ENCODE measurements at places on chromosomes 2 and 18. TPM values are rescaled to one million over a fixed set of nuclear protein-coding genes. Genes with fewer than 3 reads are reported as not detected.

The ZBTB7C gene
- 0.53 TPM for total RNA-seq

The ALLC gene
- total RNA-seq = 0.11 TPM

The MC2R gene
- total RNA-seq = not detected

The POMC gene
- not detected for total RNA-seq

The ECEL1 gene
- 0.15 TPM for total RNA-seq

The KANSL1L gene
- total RNA-seq = 0.67 TPM

The ZEB2 gene
- 9.8 TPM for total RNA-seq

The TFCP2L1 gene
- total RNA-seq = 24.2 TPM

The RTP5 gene
- total RNA-seq = not detected

All from A549 treated with dexamethasone at 1 μM for 4 hours (cell line).